Activated T-cell treated with anti-CD3 and anti-CD28 coated beads for 48 hours (primary cell): ENCODE measurements at places on chromosomes 1 and 21.

GRCh38 chr21:35470522-35470921 lies 421.4 kb upstream of the RUNX1 start:
- DNase-seq: no peak

- DNase-seq: no peak
These were observed 122.3 kb downstream of the SYT2 start for GRCh38 chr1:202587859-202588485.

- no peak for DNase-seq
These were observed 7.9 kb upstream of the PIK3CD start for GRCh38 chr1:9643351-9644256.

GRCh38 chr1:41023279-41023990 lies 1.9 kb upstream of the SLFNL1 start:
- DNase-seq: no peak

DNA sequence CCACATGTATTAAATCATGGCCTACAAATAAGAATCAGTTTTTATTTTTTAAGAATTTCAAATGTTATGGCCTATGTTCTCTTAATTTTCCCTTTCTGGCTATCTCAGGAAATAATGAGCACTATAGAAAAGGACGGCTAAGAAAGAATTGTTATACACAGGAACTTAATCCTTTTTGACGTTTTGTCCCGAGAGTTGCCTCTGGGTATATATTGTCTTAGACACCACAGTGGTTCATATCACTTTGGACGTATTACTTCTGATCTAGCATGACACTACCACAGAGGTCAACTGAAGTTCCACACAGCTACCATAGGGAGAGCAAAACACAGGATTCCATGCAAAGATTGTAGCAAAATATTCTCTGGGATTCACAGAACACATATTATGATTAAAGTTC lies 307.6 kb downstream of the VAV3 start:
- no peak for DNase-seq

- DNase-seq: no peak
These were observed 82.9 kb downstream of the SSBP3 start for GRCh38 chr1:54323324-54323739.

GRCh38 chr1:89630048-89630447 lies 2.9 kb upstream of the LRRC8C start:
- no peak for DNase-seq

- DNase-seq: no peak
These were observed 18.2 kb downstream of the INAVA start for GRCh38 chr1:200912737-200913407.

- DNase-seq: peak; percentile 39
These were observed at the start of gene JAM2 for GRCh38 chr21:25638660-25639550. Gene JAM2 (plus strand): TSS chr21:25639258. CDS start chr21:25639822, 564 bp downstream.

GRCh38 chr1:7070389-7071029 lies 285.3 kb downstream of the CAMTA1 start:
- DNase-seq: peak; percentile 36

DNA sequence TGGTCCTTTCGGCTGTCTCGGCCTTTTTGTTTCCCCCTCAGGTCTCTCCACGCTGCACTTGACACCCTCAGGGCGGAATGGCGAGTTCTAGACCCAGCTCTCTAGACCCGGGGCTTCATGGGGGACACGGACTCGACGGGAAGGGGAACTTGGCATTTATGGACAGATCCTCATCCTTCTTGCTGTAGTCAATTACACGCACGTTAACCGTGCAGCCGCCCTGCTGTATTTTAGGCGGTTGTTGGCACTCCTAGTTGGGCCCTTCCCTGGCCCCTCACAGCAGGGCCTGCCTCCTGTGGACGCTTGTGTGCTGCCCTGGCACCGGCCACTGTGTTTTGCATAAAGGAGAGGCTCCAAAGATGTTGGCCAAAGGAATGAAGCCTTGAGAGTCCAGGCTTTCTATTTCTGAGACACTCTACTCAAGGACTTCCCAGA lies 558 bp upstream of the BTG3 start:
- DNase-seq: peak; percentile 3

- DNase-seq: no peak
These were observed 1.5 kb upstream of the BATF3 start for GRCh38 chr1:212700892-212701819.
